ENCODE measurements at places on chromosomes 2 and 18.

GRCh38 chr2:96535331-96535730, 1.2 kb upstream of the ARID5A start:
- peak; percentile 10 for DNase-seq

DNA sequence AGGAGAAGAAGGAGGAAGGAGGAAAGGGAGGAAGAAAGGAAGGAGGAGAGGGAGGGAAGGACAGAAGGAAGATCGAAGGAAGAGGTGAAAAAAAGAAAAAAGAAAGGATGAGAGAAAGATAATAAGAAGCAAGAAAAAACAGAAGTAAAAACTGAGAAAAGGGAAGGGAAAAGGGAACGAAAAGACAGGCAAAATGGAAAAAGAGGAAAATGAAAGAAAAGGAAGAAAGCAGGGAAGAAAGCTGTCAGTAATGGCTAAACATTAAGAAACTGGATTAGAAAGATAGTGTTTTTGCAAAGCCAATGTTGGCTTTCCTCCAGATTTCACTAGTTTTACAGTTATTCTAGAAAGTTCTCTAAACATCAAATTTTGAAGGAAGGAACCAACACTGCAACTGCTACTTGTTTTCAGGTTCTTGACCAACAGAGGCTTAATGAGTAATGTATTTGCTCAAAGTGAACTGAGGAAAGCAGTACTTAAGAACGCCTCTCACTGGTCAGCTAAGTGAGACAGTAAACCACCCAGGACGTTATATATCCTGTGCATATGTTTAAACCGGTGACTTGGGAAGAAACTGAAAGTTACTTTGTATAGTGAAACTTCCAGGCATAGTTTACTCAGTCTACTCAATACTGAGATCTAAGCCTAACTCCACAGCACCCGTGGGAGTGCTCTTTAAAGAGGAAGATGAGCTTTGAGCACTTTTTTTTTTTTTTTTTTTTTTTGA, 286.2 kb upstream of the TRIB2 start:
- no peak for DNase-seq

- peak; percentile 2 for DNase-seq
These were observed 986.5 kb downstream of the TDRD15 start for GRCh38 chr2:22110244-22110651.

DNA sequence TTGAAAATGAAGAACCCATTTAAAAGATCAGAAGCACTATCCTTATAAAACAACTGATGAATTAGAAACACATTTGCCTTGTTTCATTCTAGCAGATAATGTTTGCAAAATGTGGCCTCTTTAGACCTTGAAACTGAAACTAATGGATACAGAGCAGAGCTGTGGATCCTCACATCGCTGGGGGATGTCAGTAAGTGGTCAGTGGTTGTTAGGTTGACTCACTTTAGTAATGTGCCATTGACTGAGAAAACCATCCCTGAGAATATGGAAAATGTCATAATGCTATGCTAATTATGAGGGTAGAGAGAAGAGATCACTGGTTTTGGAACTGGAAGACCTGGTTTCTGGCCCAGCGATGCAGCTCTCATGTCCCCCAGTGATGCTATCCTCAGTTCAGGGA, 176.7 kb downstream of the MYO1B start:
- no peak for DNase-seq

GRCh38 chr2:1635823-1636222, 108.5 kb downstream of the PXDN start:
- no peak for DNase-seq

- DNase-seq = no peak
These were observed 89.6 kb upstream of the PMAIP1 start for GRCh38 chr18:59810183-59810582.

DNA sequence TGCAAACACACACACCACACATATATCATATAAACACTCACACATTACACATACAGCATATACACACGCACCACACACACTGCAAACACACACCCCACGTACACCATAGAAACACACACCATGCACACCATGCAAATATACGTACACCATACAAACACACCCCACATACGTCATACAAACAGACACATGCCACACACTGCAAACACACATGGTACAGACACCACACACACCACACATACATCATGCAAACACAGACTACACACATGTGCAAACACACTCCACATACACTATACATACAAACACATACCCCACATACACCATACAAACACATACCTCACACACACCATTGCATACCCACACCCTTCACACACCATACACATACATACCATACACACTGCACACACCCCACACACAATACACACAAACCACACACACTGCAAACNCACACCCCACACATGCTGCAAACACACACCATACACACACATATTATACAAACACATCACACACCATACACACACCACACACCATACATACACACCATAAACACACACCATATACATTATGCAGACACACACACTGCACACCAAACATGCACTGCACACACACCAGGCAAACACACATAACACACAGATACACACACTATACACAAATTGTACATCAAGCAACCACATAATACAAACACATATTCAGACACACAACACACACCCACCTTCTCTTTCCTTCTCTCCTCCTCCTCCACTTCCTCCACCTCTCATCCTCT, 120.4 kb downstream of the SEPTIN10 start:
- DNase-seq = no peak

- no peak for DNase-seq
These were observed 273.2 kb downstream of the BCL2 start for GRCh38 chr18:63046375-63046774.

Data from H7 (cell line).